A673 (cell line): ENCODE measurements at places on chromosomes 4 and X. TPM values are rescaled to one million over a fixed set of nuclear protein-coding genes. Genes with fewer than 3 reads are reported as not detected.

The STK32B gene
- 14.2 and 15.1 TPM in 2 replicates for total RNA-seq

- no peak for DNase-seq
These were observed 45.6 kb downstream of the TMEM154 start for GRCh38 chr4:152634110-152634760.

The TCP11X1 gene
- not detected in 2 replicates for total RNA-seq

DNA sequence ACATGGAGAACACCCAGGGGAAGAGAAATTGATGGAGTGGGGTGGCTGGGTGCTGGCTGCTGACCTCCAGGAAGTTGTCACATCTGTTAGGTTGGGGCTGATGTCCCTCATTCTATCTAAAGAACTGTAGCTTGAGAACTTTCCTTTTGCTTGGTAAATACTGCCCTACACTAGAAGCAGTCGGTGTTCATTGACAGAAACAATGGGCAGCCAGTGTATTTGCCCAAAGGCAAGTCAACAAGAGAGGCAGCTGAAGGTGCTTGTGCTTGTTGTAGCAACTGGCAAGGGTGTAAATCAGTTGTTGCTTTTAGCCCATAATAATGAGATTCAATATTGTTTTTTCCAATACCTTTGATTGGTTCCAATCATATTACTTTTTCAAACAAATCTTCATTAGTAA is 956 bp downstream of the TMEM154 start:
- DNase-seq, result no peak

The TRIM75 gene
- total RNA-seq, result not detected in 2 replicates

The SUPT20HL1 gene
- total RNA-seq, result not detected in 2 replicates

- peak; percentile 80 for DNase-seq
These were observed 5.7 kb downstream of the ARHGAP10 start for GRCh38 chr4:147737623-147738022.

DNA sequence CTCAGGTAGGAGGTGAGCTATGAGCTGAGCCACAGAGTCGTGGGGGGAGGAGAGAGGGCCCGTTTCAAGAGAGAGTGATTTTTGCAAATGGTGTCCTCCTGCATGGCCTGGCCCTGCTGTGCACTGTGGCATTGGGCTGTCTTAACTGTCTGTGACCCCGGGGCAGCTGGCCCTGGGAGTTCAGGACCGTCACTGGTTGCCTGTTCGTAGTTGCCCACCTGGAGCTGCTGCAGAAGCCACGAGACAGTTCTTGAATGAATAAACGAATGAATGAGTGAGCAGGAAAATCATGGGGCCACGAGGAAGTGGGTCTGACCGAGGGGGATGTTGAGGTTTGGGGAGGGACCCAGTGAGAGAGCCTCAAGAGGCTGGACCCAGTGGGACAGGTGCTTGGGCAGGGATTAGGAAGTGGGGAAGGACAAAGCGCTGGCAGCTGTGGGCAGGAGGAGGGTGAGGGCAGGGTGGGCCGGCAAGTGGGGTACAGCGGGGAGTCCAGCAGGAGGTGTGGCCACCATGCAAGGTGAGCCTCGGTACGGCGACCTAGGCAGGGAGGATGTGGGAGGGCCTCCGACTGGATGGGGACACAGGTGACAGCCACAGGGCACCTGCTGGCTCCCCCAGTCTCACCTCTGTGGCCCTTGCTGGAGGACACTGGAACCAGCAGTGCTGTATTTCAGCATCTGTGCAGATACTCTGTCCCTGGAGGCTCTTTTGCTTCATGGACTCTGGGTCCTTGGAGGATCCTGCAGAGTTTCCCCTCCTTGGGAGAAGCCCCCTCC is 10.2 kb downstream of the RGS12 start:
- DNase-seq, result no peak

- DNase-seq, result no peak
These were observed 56.7 kb downstream of the HTRA3 start for GRCh38 chr4:8326206-8326605.

The GPR82 gene
- total RNA-seq, result not detected in 2 replicates

GRCh38 chr4:17098996-17099395 is 200.6 kb upstream of the LDB2 start:
- DNase-seq, result peak; percentile 10

The CORIN gene
- 0.26 TPM in 1 of 2 replicates, not detected in the other for total RNA-seq

- peak; percentile 55 for DNase-seq
These were observed 203.1 kb downstream of the BCOR start for GRCh38 chrX:39894683-39895082.

GRCh38 chrX:53795576-53795975 is 109.1 kb upstream of the HUWE1 start:
- no peak for DNase-seq

DNA sequence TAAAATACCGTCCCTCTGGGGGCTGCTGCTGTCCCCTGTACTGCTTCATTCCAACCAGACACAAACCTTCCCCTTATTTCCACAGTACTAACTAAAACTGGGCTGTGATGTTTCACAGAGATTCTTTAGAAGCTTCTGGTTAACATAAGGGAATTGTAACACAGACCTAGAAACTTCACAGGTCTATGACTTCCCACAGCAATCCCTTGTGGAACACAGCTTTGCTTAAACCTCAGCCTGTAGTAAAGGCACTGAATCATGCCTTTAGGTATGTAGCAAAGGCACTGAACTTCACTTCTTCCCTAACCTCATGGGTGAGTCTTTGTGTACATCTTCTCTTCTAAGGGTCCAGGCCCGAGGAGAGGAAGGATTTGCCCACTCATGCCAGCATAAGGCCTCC is 49.4 kb downstream of the SPINK2 start:
- no peak for DNase-seq

- no peak for DNase-seq
These were observed 5.2 kb downstream of the TLR3 start for GRCh38 chr4:186074189-186074588.

GRCh38 chr4:153114771-153115321 is 89.4 kb upstream of the TRIM2 start:
- no peak for DNase-seq

DNA sequence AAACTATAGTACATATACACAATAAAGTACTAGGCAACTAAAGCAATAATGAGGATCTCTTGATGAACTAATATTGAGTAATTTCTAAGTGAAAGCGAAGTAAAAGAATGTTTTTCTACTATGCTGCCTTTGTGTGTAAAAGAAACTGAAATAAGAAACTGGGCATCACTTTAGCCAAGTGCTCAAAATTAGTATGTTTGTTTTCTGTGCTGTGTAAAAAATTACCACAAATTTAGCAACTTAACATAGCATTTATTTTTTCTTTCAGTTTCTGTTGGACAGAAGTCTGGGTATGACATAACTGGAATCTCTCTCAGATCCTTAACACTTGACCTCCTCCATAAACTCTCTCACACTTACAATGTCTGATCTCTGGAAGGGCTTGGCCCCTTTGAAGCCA is 687.1 kb upstream of the MAGEB2 start:
- DNase-seq, result no peak

DNA sequence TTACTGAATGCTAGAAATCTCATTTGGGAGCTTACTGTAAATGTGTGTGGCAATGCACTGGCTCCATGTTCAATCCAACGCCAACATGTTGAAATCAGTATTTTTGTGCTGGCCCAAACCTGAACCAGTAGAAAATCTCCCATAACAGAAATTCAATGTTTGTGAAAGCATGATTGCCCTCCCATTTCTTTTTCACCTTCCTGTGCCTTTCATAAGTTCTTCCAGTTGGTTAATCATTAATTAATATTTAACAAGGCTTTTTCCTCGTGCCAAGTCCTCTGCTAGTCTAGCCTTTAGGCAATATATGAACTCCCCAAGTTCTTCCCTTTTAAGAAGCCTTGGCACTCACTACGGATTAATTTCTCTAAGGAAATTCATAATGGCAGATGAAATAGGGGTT is 1.3 kb upstream of the PLS3 start:
- DNase-seq, result no peak

- peak; percentile 12 for DNase-seq
These were observed 321.3 kb downstream of the TMA16 start for GRCh38 chr4:163815776-163816175.

- no peak for DNase-seq
These were observed 100.3 kb upstream of the NDST4 start for GRCh38 chr4:115213716-115214115.

The GPC3 gene
- total RNA-seq, result 0.24 and 0.74 TPM in 2 replicates

DNA sequence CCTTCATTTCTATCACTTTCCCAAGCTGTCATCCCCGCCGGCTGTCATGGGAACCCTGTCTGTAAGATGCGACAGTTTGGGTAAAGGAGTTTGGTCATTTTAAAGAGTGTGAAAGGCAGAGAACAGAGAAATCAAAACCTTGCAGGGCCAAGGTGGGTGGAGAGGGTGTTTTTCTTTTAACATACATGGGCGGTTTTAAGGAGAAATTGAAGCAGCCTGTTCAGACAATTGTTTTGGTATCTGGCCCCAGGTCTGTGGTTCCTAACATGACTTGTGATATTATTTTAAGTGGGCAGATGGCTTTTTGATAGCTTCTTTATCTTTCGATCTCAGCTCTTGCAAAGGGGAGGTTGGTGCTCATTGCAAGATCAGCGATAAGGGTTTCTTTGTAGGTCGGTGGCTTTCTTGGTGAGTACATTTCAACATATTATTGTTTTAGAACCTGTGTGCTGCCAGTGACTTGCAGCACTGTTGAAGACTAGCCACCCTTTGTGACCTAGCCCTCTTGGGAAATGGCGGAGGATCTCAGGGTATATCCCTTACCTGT is 3.7 kb downstream of the PPP1R3F start:
- no peak for DNase-seq

DNA sequence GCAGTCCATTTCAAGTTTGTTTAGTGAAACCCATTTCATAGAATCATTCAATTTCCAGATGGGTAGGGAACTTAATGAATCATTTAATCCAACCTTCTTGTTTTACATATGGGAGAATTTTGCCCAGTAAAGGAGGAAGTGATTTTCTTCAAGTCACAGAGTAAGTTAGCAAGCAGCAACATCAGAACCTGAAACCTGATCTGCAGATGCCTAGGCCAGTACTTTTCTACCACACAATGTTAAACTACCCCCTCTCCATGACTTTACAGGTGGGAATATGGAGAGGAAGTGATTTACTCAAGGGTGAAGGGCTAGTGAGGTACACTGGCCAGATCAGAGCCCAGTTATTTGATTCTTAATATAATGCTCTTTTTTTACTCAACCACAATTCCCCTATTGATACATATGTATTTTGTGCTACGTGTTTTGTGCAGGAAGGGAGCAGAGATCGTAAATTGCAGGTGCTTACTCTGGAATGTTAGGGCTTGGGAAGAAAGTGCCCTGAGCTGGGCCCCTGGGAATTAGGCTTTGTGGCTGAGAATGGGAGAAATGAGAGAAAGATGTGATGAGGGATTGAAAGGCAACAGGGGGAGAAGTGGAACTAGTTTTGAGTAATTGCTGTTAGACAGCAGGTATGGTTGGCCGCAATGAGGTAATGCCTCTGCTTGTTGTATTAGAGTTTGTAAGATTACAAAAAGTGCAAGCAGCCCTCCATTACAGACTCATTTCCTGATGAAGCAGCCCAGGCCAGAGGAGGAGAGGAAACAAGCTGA is 6.8 kb downstream of the LHFPL1 start:
- no peak for DNase-seq

The RNF150 gene
- 2.7 and 3.8 TPM in 2 replicates for total RNA-seq

DNA sequence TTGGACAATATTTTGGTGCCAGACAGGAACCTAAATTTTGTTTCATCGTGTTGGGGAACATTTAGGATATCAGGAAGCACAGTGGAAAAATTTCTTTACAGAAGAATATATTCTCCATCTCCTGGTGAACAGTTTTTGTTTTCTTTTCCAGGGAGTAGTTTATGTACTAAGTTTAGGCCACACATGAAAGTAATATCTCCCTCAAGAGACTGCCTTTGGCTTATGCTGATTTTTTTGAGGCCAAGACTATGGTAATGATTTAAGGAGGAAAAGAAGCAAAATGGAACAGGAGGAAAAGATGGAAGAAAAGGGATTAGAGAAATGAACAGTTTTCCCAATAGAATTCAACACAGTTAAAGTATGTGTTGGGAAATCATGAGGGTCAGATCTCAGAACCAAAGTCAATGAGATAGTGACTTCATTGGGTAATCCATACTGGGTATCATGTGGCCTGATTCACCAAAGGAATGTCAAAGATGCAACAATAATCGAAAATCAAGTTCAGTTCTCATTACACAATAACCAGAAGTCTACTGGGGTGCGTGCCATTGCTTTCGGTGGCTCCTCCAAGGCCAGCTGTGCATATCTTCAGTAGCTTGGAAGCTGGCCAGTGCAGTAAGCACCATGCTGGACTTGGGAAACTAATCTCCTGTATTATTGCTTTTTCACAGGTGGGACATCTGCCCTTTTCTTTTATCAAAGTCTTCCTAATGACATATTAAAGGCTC is 234.8 kb downstream of the COL25A1 start:
- peak; percentile 39 for DNase-seq

- no peak for DNase-seq
These were observed 51.7 kb upstream of the CHRNA9 start for GRCh38 chr4:40283413-40283812.

GRCh38 chr4:102141842-102142241 is 203.4 kb downstream of the SLC39A8 start:
- DNase-seq, result no peak

DNA sequence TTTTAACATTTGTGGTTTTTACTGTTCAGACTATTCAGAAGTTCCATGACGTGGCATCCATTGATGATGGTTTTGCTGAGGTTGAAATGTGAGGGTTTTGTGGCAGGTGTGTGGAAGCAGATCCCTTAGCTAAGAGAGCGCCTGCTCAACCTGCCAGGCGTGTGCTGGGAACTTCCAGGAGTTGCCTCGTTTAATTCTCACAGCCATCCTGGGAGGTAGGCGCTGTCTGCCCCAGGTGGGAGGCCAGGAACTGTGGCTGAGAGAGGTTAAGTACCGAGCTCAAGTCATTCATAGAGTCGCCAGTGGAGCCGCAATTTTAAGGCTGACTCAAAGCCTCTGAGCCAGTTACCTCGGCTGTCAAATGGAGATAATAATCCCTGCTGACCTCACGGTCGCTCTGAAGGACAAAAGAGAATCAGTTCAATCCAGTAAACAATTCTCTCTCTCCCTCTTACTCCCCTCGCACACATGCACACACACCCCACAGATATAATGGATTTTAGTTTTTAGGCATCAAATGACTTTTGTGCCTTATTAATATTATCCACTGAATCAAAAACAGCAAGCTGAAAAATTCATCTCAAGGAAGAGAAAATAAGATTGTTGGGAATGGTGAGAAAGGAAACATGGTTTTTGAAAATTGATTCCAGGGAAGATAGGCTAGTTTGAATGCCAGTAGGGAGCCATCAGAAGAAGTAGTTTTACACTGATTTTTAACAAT is 171.3 kb downstream of the PTTG2 start:
- DNase-seq, result no peak

DNA sequence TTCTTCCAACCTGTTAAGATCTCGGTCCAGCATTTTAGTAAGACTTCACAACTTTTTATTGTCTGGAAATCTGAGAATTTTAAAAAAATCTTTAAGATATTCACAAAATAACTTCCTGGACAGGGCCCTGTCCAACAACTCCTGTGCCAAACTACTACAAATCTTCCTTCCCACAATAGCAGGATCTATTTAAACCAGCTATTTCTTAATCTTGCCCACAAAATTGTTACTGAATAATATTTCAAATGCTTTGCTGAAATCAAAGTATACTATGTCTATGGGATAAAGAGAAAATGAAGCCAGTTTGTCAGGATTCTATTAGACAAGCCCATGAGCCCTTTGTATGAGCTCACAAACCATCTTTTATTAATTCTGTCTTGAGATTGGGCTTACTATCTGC is 104.1 kb upstream of the DDIT4L start:
- no peak for DNase-seq

The BLOC1S4 gene
- 12.3 and 13.2 TPM in 2 replicates for total RNA-seq
